ENCODE measurements at places on chromosomes 1 and 21. TPM values are rescaled to one million over a fixed set of nuclear protein-coding genes. Genes with fewer than 3 reads are reported as not detected.
A peak's percentile ranks its signal among the peaks of the same experiment; 100 is the strongest.

- peak overlapping the region; percentile 91 for H3K4me3 ChIP-seq
- peak; percentile 57 for DNase-seq
- H3K36me3 ChIP-seq: peaks cover 35% of the 10 kb centered on the region
Measured at GRCh38 chr21:46457801-46458314, 833 bp upstream of the DIP2A start.

- DNase-seq: no peak
- no peak overlapping the region for H3K27ac ChIP-seq
- H3K4me1 ChIP-seq: peaks cover 4% of the 10 kb centered on the region
- peaks cover 23% of the 10 kb centered on the region for H3K27me3 ChIP-seq
Measured at GRCh38 chr1:27011058-27011764, 1.4 kb downstream of the TENT5B start.

GRCh38 chr1:217924924-217925323 lies 293.8 kb downstream of the SPATA17 start:
- DNase-seq: no peak
- peaks cover 17% of the 10 kb centered on the region for H3K27me3 ChIP-seq
- no peaks in the 10 kb centered on the region for H3K4me1 ChIP-seq
- no peak overlapping the region for H3K27ac ChIP-seq
- no peaks in the 10 kb centered on the region for H3K36me3 ChIP-seq
- H3K4me3 ChIP-seq: no peak overlapping the region

GRCh38 chr1:66335859-66336640 lies 197.9 kb upstream of the SGIP1 start:
- peaks cover 57% of the 10 kb centered on the region for H3K36me3 ChIP-seq
- DNase-seq: peak; percentile 80
- peak overlapping the region; percentile 91 for H3K4me3 ChIP-seq
- no peaks in the 10 kb centered on the region for H3K27me3 ChIP-seq

Gene S100A12
- total RNA-seq: not detected

DNA sequence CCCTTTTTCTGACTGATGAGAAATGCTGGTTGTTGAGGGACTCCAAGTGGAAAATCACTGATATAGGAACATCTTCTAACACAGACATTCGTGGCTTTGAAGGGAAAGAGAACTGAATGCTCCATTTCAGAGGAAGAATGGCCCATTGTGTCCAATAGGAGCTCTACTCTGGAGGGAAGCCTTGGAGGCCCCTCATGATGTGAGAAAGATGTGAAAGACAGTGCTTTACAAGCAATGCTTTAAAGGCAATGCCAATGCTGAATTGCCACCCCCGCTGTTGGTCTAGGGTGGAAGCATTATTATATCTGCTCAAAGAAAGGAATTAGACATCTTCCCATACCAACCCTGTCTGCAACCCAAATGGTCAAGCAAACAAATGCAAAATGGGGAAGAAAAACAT lies 13.7 kb downstream of the NMNAT2 start:
- H3K27me3 ChIP-seq: peaks cover 32% of the 10 kb centered on the region
- no peaks in the 10 kb centered on the region for H3K36me3 ChIP-seq
- H3K27ac ChIP-seq: no peak overlapping the region

DNA sequence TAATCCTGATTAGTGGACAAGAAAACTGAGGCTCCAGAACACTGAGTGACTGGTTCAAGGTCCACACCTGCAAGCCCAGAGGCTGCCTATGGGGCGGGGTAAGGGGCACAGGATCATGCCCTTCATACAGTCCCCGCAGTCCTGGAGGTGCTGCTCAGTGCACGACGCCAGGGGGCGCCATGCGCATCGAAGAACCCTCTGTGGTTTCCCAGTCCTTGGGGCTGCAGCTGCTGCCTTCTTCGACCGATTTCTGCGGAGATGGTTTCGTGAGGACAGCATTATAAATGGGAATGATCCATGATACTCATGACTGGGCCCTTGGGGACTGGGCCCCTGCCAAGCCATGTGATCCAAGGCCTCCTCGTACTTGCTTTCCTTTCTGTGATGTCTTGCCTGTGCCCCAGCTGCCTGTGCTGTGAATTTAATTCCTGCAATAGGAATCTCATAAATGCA lies 37.1 kb upstream of the ARHGEF10L start:
- no peak overlapping the region for H3K4me3 ChIP-seq
- peaks cover 15% of the 10 kb centered on the region for H3K27me3 ChIP-seq
- no peaks in the 10 kb centered on the region for H3K36me3 ChIP-seq
- H3K4me1 ChIP-seq: no peaks in the 10 kb centered on the region
- peak; percentile 82 for DNase-seq
- no peak overlapping the region for H3K27ac ChIP-seq

DNA sequence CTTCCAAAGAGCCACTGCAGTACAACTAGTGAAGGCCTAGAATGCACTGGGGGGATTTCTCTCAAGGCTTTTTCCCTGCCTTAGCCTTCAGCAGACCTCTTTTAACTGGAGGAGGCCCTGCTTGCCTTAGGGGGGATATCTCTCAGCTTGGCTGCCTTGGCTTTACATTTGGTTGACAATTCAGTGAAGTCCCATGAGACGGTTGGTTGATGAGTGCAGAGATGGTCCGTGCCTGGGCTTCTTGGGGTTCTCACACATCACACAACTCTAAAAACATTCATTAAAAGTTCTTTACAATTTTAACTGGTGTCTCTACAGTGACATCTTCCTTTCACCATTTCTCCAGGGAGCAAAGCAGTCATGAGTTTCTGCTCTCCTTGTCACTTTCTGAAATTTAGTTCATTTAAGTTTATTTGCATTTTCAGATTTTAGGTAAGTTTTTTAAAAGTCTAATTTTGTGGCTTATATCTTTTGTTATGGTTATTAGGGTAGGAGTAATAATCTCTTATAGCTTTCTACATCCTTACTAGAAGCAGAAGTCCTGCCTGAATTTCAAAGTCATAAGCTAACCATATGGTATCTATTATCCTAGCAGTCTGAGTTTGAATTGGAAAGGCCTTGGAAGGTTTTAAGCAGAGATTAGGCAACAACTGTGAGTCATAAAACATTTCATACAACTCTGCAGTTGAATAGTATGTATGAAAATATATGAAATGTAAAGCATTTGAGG lies 487.6 kb downstream of the DPYD start:
- no peaks in the 10 kb centered on the region for H3K27me3 ChIP-seq
- no peaks in the 10 kb centered on the region for H3K36me3 ChIP-seq
- no peak for DNase-seq
- no peak overlapping the region for H3K27ac ChIP-seq

DNA sequence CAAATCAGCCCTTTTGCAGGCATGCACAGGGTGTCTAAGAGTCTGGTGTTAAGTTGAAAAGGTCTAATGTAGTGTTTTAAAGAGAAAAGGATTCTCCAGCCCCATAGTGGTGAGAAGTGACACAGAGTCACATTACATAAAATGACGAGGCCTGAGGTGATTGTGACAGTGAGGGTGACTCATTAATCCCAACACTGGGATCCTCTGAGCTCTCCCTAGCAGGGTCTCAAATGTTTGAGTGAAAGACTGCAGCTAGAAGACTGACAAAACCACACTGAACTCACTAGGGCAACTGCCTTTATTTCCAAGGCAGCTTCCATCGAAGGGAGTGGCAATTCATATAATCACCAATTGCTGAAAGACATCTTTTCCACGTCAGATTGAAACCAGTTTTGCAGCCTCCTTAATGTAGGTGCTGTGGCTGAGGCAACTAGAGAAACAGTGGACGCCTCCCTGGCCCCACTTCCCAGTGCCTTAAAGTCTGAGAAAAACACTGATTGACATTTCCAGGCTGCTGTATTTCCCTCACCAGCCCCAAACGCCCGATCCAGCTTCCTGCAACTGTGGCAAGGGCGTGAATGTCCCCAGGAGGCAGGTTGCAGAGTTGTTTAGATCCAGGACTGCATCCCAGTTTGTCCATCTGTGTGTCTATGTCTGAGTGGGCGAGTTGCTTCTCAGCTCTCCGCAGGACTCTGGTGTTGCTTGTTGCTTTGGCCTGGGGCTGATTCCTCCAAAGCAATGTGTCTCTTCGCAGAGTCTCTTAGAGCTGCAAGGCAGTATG lies 81.4 kb downstream of the RUNX1 start:
- H3K4me3 ChIP-seq: peak overlapping the region; percentile 61
- peak; percentile 73 for DNase-seq
- no peaks in the 10 kb centered on the region for H3K27me3 ChIP-seq
- peak overlapping the region; percentile 99 for H3K27ac ChIP-seq
- H3K4me1 ChIP-seq: peaks cover 91% of the 10 kb centered on the region
- H3K36me3 ChIP-seq: peaks cover 22% of the 10 kb centered on the region

Gene CYP4A11
- total RNA-seq: not detected

GRCh38 chr21:17527711-17528110 lies 14.9 kb downstream of the CXADR start:
- no peak overlapping the region for H3K4me3 ChIP-seq
- no peaks in the 10 kb centered on the region for H3K4me1 ChIP-seq
- DNase-seq: no peak
- H3K27me3 ChIP-seq: peaks cover 4% of the 10 kb centered on the region
- H3K27ac ChIP-seq: no peak overlapping the region

DNA sequence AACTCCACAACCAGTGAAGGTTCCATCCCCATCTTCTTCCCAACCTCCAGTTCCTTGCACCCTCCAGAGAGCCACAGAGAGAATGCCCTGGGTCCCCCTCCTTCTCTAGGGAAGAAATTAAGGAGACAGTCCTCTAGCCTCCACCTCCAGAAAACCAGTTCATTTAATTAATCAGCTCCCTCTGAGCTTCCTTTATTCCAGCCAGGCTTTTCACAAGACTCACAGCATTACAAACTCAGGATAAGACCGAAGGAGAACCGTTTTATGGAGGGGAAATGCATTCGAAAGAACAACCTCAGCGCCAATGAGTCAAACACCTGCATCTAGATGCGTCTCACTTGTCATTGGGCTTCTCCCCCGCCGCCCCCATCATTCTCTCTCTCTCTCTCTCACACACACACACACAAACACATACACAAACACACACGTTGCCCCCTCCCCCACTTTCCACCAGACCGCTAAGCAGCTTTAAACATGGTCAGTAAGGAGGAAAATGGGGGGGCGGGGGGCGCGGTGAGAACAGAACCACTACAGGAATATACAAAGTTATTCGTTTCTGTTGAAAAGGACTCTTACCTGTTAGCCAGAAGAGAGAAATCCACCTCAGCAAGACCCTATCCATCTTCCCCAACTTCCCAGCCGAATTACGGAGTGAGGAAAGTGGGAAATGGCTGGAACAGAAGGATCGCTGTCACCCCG lies 544 bp downstream of the ILDR2 start:
- H3K27ac ChIP-seq: peak overlapping the region; percentile 99
- H3K4me1 ChIP-seq: peaks cover 56% of the 10 kb centered on the region
- H3K4me3 ChIP-seq: peak overlapping the region; percentile 93
- no peaks in the 10 kb centered on the region for H3K36me3 ChIP-seq
- DNase-seq: peak; percentile 79

DNA sequence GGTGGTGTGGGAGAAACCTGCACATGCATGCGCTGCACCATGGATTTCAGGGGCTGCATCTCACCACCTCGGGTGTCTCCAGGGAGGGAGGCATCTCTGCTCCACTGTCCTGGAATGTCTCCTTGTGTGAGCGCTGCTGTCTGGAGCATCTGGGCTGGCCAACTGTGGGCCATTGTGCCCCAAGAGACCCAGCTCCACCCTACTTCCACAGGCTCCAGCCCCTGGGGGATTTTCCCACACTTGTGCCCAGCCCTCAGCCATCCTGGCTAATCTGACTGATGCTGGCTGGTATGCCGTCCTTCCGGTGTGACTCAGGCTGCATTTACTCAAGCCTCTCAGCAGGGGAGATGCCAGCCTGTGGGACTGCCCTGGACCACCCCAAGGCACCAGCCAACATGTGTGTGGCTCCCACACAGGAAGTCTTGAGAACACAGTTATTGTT lies 62.0 kb downstream of the TRIM11 start:
- H3K27me3 ChIP-seq: no peaks in the 10 kb centered on the region
- DNase-seq: peak; percentile 1
- H3K4me1 ChIP-seq: no peaks in the 10 kb centered on the region
- no peak overlapping the region for H3K4me3 ChIP-seq
- H3K27ac ChIP-seq: no peak overlapping the region
- peaks cover 14% of the 10 kb centered on the region for H3K36me3 ChIP-seq

DNA sequence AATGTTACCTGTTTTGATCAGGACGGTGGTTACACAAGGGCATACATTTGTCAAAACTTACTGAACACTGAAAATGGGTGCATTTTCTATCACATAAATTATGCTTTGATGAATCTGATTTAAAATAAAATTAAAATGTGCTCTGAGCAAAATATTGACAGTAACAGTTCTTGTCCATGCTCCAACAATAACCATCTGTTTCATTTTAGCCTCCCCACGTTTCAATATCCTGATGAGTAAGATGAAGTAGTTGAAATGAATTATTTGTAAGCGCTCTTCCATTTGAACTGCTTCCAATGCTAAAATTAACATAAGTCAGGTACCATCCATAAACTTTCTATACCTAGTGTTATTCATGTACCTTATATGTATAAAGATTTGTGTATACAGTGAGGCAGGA lies 365.4 kb downstream of the LTN1 start:
- peaks cover 4% of the 10 kb centered on the region for H3K4me1 ChIP-seq
- no peaks in the 10 kb centered on the region for H3K27me3 ChIP-seq
- no peak for DNase-seq
- H3K36me3 ChIP-seq: peaks cover 12% of the 10 kb centered on the region

DNA sequence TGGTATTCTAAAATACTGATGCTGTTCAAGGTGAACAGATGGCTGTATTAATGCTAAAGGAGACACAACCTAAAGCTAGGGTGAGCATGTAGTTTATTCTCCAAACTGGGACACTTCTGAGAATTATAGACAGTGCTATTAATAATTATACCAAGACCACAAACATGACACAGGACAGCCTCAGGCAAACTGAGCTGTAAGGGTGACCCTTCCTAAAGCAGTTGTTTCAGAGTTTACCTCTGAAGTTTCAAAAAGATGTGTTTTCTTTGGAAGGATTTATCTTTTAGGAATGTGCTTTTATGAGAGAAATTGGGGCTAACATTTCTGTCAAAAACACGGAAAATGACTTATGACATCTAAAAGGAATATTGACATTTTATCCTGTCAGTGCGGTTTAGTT lies 68.8 kb downstream of the RPS6KC1 start:
- H3K27ac ChIP-seq: peak overlapping the region; percentile 24
- no peaks in the 10 kb centered on the region for H3K27me3 ChIP-seq
- H3K36me3 ChIP-seq: no peaks in the 10 kb centered on the region
- peaks cover 6% of the 10 kb centered on the region for H3K4me1 ChIP-seq

DNA sequence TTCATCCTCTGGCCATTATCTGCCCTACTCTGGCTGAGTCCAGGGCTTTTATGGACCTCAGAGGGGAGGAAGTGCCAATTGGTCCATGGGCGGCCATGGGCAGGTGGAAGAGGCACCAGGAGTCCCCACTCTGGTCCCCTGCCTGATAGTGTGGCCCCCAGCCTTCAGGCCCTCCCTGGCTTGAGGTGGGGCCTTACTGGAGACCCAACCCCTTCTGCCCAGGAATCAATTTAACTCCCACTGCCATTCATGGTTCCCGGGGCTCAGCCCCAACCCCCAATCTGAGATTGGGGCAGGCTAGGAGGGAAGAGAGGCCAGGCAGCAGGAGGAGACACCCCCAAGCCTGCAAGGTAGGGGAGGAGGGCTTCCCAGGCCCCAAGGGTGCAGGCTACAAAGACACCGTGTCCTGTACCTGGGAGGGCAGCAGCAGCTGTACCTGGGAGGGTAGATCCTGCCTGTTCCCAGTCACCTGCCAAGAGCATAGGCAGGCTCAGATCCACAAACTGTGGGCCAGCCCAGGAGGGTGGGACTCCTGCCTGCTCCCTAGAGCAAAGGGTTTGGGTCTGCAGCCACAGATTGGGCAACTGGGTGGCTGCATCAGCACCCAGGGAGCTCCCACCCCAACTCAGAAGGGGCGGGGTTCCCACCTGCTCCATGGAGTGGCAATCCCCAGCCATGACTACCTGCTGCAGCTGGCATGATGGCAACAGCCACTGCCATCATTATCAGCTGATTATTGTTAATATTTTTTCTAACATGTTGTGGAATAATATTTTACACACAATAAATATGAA lies 1044.1 kb upstream of the B3GALT2 start:
- H3K4me3 ChIP-seq: no peak overlapping the region
- H3K27ac ChIP-seq: no peak overlapping the region
- H3K27me3 ChIP-seq: no peaks in the 10 kb centered on the region
- H3K4me1 ChIP-seq: peaks cover 12% of the 10 kb centered on the region
- DNase-seq: no peak

Gene ANKRD34A
- 6.1 TPM for total RNA-seq
